ENCODE measurements at places on chromosomes 6 and 20. TPM values are rescaled to one million over a fixed set of nuclear protein-coding genes. Genes with fewer than 3 reads are reported as not detected.

DNA sequence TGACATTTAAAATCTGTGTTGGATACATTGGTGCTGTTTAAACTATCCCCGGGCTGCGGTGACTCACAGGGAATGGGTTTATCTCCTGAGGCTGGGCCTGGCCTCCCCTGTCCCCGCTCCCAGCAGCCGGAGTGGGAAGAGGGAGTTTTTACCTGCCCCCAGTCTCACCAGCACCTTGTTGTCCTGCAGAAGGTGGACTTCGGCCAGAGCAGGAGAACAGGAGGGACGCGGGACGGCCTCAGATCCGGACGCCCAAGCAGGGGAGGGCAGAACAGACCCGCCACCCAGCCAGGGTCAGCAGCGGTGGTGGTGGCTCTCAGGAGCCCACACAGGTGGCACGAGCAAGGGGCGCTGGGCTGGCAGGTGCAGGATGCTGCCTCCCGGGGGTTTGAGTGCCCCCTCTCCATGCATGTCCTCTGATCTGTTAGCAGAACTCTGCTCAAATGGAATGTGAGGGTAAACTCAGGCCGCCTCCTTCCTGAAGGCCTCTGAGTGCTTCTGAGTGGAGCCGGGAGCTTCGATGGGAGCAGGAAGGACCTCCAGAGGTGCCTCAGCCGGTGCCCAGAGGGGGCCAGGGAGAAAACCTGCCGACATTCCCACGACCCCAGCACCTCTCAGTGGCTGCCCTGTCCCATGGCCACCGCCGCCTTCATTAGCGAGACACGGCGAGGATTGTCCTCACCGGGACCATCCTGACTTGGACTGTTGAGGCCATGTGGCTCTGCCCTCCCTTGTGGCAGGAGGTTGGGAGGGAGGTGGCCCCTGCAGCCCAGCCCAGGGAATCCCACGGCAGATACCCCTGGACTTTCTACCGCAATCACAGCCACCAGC, 43.4 kb upstream of the MRGBP start:
- DNase-seq = no peak

DNA sequence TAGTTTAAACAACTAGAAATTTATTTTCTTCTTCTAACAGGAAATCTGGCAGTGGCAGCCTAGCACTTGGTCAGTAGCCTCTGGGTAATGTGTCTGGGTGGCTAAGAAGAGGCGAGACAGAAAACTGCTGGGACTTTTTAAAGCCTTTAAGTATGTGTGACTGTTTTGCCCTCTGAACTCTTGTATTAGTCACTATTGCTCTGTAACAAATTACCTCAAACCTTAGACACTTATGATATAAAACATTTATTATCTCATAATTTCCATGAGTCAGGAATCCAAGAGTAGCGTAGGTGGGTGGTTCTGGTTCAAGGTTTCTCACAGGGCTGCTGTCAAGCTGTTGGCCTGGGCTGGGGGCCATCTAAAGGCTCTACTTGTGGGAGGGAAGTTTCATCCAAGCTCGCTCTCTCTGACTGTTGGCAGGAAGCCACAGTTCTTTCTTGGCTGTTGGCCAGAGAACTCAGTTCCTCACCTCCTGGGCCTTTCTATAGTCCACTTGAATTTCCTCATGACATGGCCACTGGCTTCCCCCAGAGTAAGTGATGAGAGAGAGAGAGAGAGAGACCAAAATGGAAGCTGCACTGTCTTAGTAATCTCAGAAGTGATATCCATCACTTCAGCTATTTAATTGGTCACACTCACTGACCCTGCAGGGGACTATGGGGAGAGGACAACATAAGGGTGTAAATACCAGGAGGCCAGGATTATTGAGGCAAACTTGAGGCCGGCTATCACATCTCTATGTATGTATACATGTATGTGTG, 17.4 kb upstream of the TBC1D22B start:
- no peak for DNase-seq

DNA sequence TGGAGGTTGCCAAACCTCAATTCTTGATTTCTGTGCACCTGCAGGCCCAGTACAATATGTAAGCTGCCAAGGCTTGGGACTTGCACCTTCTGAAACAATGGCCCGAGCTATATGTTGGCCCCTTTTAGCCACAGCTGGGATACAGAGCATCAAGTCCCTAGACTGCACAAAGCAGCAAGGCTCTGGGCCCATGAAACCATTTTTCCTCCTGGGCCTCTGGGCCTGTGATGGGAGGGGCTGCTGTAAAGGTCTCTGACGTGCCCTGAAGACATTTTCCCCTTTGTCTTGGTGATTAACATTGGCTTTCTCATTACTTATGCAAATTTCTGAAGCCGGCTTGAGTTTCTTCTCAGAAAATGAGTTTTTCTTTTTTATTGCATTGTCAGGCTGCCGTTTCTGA, 40.5 kb upstream of the SLC35F1 start:
- DNase-seq = no peak

- no peak for DNase-seq
These were observed 97.4 kb downstream of the THBS2 start for GRCh38 chr6:169156108-169156792.

GRCh38 chr6:36226438-36227047, 30.0 kb downstream of the BRPF3 start:
- DNase-seq = no peak

DNA sequence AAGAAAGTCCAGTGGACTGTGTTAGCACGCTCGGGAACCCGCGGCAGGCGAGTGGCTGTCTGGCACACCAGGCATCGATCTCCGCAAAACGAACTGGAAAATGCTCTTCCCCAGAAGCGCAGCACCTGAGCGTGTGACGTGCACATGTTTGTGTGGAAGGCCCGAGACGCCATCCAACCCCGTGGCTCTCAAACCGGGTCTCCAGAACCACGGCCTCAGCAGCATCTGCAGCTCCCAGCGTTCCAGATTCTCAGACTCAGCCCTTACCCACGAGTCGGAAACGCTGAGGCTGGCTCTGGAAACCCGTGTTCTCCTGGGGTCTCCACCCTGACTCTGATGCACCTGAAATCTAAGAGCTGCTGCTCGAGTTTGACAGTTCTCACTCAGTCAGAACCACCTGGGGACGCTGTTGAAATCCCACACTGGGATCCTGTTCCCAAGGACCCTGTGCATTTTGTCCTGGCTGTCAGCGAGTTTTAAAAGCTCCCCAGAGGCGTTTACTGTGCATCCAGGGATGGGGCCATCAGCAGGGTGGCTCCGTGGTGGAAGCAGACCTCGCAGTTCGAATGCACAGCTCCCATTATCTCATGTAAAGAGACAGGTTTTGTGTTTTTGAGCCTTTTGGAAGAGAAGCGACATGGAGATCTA, 69.0 kb downstream of the DLL1 start:
- DNase-seq = no peak

GRCh38 chr6:151870375-151870774, 62.9 kb downstream of the ESR1 start:
- DNase-seq = no peak

- DNase-seq = no peak
These were observed 222.5 kb downstream of the SYNDIG1 start for GRCh38 chr20:24691901-24692351.

DNA sequence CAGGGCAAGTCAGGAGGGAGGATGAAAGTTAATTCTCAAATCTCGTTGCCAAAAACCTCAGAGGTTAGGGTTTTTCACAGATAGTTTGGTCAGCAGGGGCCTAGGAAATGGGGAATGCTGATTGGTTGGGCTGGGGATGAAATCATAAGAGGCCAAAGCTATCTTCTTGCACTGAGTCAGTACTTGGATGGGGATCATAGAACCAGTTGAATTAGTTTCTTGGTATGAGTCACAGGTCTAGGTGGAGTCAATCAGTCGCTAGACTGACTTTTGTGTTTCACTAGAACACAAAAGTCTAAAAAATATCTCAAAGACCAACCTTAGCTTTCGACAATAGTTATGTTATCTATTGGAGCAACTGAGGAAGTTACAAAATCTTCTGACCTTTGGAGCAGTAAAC, 368.5 kb downstream of the TBC1D32 start:
- no peak for DNase-seq

GRCh38 chr6:121816906-121817540, 381.6 kb downstream of the GJA1 start:
- DNase-seq = no peak

DNA sequence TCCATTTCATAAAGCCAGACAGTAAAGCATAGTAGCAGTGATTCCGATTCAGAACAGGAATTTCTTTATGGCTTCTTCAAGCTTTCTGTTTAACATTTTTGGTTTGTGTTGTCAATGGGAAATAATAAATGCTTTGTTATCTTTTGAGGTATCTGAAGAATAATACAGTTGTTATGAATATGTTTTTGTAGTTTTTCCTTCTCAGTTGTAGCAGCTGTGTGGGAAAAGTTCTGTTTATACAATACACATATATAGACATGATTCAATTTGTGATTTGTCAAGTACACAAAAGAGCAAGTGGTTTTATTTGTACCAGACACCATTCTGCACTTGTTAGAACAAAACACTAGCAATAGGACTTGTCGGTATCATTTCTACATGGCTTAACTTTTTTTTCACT, 96.6 kb downstream of the CDYL start:
- no peak for DNase-seq

DNA sequence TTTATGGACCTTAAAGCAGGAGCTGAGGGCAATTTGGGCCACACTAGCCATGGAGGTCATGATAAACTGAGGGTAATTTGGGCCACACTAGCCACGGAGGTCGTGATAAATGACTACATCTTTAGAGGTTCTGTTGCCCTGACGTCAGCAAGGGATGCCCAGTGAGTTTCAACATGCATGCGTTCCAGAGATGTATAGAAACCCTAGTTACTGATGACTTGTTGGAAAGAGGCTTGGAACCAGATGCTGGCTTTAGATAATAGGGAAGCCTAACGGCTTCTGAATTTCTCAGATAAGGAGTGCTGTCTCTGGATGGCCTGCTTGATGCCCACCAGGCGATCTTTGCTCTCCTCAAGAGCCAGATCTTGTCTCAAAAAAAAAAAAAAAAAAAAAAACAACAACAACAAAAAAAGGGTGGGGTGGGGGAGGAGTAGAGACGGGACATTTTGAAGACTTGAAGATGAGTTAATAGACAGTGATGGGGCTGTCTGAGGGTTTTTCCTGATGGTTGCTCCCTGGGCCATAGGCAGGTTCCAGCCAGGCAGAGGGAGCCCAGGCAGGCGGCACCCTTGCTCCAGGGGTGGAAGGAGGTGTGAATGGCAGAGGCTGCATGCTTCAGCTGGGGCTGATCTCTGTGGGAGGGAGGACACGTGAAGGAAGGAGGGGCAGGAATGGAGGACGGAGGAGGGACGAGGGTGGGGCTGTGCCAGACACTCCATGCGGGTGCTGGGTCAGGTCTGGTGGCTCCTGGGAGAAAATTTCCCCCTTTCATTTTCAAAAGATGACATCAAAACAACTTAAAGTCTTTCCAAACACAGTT, 27.0 kb upstream of the FRMD1 start:
- DNase-seq = no peak

- DNase-seq = no peak
These were observed 55.6 kb upstream of the ZMYND8 start for GRCh38 chr20:47412083-47412482.

DNA sequence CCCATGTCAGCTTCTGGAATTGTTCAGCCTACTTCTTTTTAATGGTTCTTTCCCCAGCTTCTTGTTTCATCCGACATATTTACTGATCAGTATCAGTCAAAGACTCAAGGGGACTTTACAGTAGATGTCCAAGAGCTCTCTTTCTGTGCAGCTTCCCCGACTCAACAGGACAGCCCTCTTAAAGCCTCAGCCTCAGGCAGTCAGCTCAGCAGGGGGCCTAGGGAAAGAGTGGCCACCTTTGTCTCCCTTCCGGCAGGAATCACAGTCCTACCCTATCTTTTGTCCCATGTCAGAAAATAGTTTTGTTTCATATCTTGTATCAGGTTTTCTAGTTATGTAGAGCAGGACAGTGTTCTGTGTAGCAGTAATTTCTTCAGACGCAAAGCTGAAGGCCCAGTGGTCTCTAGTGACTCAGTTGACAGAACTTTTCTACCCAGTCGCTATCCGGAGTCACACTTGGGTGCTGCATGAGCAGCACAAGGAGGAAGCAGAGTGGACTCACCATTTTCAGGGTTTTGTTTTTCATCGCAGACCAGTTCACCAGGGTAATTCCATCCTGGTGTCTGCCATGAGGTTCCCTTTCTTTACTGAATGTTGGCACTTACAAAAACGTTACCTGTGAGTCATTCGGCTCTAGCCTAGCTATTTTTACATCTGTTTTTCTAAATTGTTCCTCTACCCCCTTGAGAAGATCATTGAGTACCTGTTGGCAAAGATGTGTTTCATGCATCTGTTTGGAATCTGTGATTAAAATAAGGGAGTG, 47.7 kb downstream of the SPATA2 start:
- no peak for DNase-seq

GRCh38 chr20:41463567-41463966, 96.9 kb upstream of the EMILIN3 start:
- DNase-seq = no peak

- DNase-seq = no peak
These were observed 15.2 kb upstream of the LIN28B start for GRCh38 chr6:104941729-104942091.

DNA sequence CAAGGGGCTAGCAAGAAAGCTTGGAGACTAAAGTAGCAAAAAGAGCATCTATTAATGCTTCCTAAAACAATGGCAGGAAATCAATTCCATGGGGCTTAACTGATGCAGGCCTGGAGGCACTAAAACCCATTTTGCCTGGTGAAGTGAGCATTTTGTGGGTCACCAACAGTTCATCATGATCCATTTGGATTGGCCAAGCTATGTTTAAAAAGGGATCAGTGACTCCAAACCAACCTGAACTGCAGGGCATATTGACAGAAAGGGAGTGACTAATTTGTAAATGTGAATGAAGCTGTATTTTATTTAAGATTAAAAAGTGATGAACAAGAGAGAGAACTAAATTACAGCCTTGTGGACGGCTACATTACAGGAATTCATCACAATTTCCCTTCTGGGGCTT, 132.0 kb downstream of the PCSK2 start:
- DNase-seq = no peak

The XKR7 gene
- 1.8 TPM for total RNA-seq

The CFAP206 gene
- total RNA-seq = not detected

The TGM2 gene
- total RNA-seq = 1.0 TPM

The TREML4 gene
- not detected for total RNA-seq

The CALHM5 gene
- total RNA-seq = 0.17 TPM

The BPIFA3 gene
- not detected for total RNA-seq

The SNAP25 gene
- total RNA-seq = 0.69 TPM

The ARMH2 gene
- total RNA-seq = not detected

All from H1 (cell line).